ENCODE measurements at places on chromosomes 5 and 9.

- no peak for DNase-seq
Measured at GRCh38 chr5:78116167-78116566, 178.3 kb downstream of the AP3B1 start.

- DNase-seq, result no peak
Measured at GRCh38 chr5:1744393-1745122, 55.1 kb downstream of the MRPL36 start.

GRCh38 chr5:2291146-2291840 is 408.6 kb upstream of the IRX4 start:
- DNase-seq, result no peak

GRCh38 chr9:111148052-111149017 is 110.1 kb upstream of the LPAR1 start:
- DNase-seq, result peak; percentile 66
